ENCODE measurements at places on chromosomes 5 and 9.

- no peak for DNase-seq
Observed at GRCh38 chr9:14063756-14064155, 250.2 kb downstream of the NFIB start.

DNA sequence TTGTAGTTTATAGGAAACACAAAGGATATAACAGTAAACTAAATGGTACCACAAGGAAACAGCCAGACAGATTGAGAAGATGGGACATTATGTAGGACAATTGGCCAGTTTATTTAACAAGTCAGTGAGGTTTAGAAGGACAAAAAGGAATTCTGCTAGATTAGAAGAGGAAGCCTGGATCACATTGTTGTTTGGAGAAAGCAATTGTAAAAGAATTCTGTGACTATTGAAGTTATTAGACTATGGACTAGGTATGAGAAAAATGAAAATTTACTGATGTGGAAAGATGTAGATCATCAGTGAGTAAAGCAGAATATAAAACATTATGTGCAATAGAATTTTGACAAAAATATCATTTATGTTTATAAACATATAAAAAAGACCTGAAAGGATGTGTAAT is 97.1 kb downstream of the CFAP95 start:
- no peak for DNase-seq

GRCh38 chr9:137085920-137086530 is 760 bp upstream of the MAN1B1 start:
- no peak for DNase-seq

GRCh38 chr5:468401-468800 is 25.4 kb downstream of the EXOC3 start:
- no peak for DNase-seq

DNA sequence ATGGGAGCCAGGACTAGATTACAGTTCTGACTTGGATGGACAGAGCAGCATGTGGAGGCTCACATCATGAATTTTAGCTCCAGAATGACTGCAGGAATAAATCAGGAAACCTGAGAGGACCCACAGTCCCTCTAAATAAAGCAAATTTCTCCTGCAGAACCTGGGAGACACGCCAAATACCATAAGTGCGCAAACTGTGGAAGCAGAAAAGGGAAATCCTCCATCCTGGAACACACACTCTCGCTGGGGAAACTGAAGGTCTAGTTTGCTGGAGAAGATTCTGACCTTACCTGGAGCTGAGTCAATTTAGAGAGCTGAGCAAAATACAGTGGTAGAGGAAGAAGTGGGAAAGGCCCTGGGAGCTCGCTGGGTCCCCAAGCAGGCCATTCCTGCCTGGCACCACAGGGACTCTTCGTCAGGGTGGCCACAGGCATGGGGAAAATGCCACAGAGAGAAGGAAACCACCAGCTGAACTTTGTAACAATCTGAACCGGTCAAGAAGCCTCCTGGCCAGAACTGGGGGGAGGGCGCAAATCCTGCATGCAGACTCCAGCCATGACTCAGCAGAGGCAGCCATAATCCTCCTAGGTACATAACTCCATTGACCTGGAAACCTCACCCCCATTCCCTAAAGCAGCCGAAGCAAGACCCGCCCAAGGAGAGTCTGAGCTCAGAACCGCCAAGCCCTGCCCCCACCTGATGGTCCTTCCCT is 390.9 kb downstream of the LRRC70 start:
- DNase-seq, result no peak

DNA sequence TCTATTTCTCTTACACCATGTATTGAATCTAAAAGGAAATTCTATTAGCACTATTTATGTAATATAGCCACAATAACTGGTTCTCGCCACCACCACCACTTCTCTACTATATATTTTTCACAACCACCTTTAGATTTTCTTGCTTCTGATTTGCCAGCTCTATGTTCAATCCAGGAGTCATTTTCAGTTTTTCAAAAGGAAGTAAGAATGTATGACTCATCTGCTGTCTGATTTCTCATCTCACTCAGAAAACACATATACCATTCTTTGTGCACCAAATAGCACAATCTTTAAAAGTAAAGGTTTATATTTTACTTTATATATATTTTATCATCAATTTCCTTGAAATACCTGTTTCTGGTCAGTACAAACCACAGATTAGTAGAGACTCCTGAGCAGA is 1127.5 kb downstream of the TAF11L14 start:
- no peak for DNase-seq

DNA sequence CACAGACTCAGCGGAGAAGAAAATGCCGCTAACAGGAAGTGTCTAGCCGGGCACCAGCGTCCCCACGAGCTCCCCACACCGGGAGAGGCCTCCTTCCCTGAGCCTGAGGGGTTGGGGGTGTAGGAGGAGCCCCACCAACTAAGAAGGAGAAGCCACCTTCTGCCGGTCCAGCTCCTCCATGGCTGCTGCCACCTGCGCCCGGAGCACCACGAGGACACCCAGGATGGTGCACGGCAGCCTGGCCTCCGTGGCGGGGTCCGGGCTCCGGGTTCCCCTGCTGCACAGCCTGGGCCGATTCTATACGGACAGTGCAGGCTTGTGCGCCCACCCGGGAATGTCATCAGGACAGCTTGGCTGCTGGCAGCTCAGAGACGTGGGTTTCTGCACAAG is 297 bp downstream of the LCN8 start:
- no peak for DNase-seq

GRCh38 chr5:56329652-56330051 is 96.5 kb upstream of the ANKRD55 start:
- DNase-seq, result no peak

DNA sequence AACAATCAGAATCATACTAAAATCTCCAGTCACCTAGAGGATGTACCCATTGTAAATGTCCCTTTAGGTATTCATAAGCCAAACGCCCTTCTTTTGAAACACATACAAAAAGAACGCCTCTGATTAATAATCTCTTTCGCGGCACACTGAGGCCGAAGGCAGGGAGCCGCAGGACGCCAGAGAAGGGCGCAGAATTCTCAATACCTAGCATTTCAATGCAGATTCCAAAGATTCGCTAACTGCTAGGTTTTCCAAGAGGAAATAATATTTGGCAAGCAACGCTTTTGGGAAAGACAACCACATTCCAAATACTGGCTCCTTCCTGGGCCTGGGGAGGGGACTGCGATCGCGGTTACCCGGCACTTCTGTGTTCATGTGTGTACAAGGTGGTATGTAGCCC is 203.3 kb downstream of the MEF2C start:
- peak; percentile 42 for DNase-seq

DNA sequence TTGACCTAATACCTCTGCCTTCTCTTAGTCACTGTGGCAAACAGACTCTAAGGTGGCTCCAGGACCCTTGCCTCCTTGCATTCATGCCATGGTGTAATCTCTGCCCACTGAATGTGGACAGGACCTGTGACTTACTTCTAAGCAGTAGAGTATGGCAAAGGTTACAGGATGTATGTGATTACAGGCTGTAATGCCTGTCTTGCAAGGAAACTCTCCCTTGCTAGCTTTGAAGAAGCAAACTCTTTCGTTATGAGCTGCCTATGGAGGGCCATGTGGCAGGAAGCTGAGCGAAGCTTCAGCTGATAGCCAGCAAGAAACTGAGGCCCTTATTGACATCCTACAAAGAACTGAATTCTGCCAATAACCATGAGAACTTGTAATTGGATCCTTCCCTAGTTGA is 103.3 kb upstream of the HMHB1 start:
- no peak for DNase-seq

GRCh38 chr5:157247267-157247666 is 18.7 kb upstream of the CYFIP2 start:
- no peak for DNase-seq

DNA sequence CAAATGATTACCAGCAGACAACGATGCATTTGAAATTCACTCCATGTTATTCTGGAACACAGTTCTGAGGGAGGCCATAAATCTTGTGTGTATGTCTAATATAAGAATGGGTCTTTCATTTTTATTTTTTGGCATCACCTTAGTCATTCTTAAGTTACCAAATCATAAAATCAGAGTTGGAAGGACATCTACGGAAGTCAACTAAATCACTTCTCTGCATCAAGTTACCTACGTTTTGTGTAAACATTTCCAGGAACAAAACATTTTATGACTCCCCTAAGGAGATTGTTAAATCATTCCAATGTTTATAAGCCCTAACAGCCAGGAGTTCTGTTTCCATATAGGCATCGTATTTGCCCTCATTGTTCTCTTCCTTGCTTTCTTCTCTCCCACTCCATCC is 378.2 kb downstream of the FAM170A start:
- DNase-seq, result no peak

GRCh38 chr5:169828385-169828784 is 151.9 kb downstream of the INSYN2B start:
- DNase-seq, result no peak

GRCh38 chr9:37582548-37583157 is 6.5 kb upstream of the FBXO10 start:
- no peak for DNase-seq

DNA sequence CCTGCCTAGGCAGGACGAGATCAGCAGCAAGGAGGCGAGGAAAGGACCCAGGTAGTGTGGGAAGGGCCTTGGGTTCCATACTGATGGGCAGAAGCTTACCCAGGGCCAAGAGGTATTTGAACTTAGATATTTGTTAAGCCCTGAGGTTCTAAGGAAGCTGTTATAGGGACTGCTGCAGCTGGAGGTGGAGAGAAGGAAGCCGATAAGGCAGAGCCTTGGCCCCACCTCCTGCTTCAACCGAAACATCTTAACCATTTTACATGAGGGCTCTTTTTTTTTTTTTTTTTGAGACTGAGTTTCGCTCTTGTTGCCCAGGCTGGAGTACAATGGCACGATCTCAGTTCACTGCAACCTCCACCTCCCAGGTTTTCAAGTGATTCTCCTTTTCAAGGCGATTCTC is 8.6 kb upstream of the AQP3 start:
- DNase-seq, result no peak

- DNase-seq, result no peak
Observed at GRCh38 chr5:39544941-39545340, 120.2 kb upstream of the DAB2 start.
